ENCODE measurements at places on chromosomes 13 and 19.

GRCh38 chr13:73910733-73911132 is 223.5 kb downstream of the KLF12 start:
- DNase-seq: no peak

DNA sequence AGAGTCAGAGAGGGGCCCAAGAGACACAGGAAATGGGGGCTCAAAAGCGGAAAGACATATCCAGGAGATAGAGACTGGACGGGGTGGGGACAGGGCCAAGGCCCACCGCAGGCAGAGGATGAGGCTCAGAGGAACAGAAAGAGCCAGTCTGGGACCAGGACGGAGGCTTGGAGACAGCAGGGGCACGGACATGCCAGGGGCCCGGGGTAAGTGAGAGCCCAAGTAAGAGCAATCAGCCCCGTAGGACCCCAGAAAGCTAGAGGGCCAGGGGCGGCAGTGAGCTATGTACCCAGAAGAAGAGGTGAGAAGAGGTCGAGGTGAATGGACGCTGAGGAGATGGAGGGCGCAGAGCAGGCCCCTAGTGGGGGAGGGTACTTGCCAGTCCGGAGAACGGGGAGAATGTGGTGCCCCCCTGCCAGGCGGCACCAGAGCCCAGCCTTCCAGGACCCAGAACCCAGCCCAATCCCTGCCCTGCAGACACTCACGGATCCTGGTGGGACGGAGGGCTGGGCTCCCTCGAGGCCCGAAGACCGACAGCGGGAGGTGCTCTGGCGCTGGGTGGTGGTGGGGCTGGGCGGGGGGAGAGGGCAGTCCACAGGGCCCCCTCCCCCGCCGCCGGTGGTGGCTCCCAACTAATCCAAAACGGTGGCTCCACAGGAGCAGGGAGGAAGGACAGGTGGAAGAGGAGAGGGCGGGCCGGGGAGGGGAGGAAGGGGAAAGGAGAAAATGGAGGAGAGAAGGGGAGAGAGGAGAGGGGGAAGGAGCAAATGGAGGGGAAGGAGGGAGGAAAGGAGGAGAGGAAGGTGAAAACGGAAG is 1.0 kb downstream of the GRIK5 start:
- no peak for DNase-seq

- no peak for DNase-seq
Observed at GRCh38 chr13:30088312-30088855, 219.0 kb downstream of the KATNAL1 start.

DNA sequence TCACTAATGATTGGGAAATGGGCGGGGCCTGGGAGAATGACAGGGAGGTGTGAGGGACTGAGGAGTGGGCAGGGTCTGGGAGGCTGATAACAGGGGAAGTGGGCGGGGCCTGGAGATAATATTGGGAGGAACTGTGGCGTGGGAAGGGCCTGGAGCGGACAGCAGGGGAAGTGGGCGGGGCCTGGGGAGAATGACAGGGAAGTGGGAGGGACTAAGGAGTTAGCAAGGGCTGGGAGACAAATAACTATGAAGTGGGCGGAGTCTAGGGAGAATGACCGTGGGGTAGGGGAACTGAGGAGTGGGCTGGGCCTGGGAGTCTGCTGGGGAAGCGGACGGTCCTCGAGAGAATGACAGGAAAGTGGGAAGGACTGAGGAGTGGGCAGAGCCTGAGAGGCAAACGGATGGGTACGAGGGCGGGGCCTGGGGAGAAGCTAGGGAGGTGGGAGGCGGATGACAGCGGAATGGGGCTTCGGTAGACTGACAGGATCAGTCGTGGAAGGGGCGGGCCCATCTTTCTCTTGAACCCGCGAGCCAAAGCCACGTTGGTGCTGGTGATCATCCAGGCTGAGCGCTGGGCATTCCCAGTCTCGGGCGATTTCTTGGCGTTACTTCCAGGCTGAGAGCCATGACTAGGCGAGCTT is 14.0 kb upstream of the TUBB4A start:
- DNase-seq: peak; percentile 48

DNA sequence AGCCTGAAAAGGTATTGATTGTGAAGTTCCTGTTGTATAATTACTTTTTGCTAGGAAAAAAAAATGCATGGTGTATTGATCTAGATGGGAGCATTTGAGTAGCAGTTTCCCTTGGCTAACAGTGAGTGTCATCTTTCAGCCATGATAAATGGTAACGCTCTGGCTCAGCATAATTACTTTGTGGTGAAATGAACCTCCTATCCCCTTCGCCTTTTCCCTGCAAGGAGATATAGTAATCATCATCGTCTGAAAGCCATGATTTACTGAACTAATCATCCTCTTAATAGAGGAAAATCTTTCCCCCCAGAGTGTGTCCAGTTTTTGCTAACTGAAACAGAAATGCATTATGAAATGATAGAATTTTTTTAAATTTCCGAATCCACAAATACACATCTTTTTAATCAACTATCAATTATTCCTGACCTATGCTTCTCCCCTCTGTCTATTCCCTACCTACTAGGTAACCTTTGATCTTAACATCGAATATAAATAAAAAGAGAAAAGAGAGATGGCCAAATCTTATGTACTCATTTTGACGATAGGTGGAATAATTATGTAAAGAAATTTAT is 88.7 kb downstream of the MAB21L1 start:
- no peak for DNase-seq

- DNase-seq: no peak
Observed at GRCh38 chr13:49584771-49585182, 581 bp downstream of the RCBTB1 start.

GRCh38 chr13:91904597-91904996 is 506.2 kb downstream of the GPC5 start:
- DNase-seq: no peak

- peak; percentile 16 for DNase-seq
Observed at GRCh38 chr19:45508417-45508860, 1.2 kb downstream of the VASP start.

GRCh38 chr13:53844473-53845146 is 816.0 kb downstream of the OLFM4 start:
- DNase-seq: no peak

DNA sequence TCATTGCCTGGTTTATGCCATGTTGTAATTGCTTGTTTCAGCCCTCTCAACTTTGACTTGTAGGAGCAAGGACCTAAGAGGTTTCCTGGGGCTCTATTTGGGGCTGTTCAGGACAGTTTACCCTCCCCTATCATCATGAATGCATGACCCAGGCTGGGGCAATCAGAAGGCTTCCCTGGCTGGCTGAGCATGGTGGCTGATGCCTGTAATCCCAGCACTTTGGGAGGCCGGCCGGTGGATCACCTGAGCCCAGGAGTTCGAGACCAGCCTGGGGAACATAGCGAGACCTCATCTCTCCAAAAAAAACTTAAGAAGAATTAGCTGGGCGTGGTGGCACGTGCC is 6.1 kb upstream of the LSM4 start:
- no peak for DNase-seq

GRCh38 chr13:95388420-95389079 is 87.3 kb upstream of the ABCC4 start:
- no peak for DNase-seq
